ENCODE measurements at places on chromosomes 6 and 20. TPM values are rescaled to one million over a fixed set of nuclear protein-coding genes. Genes with fewer than 3 reads are reported as not detected.

MATN4 gene
- total RNA-seq: not detected

NINL gene
- total RNA-seq: 41.2 TPM

COL11A2 gene
- 4.2 TPM for total RNA-seq

WFDC10B gene
- total RNA-seq: not detected

OOEP gene
- not detected for total RNA-seq

ARMH2 gene
- not detected for total RNA-seq

NKAPL gene
- total RNA-seq: not detected

BTN1A1 gene
- not detected for total RNA-seq

GPR63 gene
- 6.0 TPM for total RNA-seq

SLCO4A1 gene
- total RNA-seq: 7.0 TPM

SLC22A23 gene
- total RNA-seq: 12.5 TPM

SCP2D1 gene
- total RNA-seq: not detected

RGS17 gene
- 4.7 TPM for total RNA-seq

THBS2 gene
- 1.3 TPM for total RNA-seq

TP53TG5 gene
- not detected for total RNA-seq

TNFRSF6B gene
- not detected for total RNA-seq

FILIP1 gene
- 0.79 TPM for total RNA-seq

BFSP1 gene
- 3.9 TPM for total RNA-seq

GLP1R gene
- total RNA-seq: 0.89 TPM

SLC4A11 gene
- total RNA-seq: 0.55 TPM

C2 gene
- 1.2 TPM for total RNA-seq

EPHA7 gene
- 35.8 TPM for total RNA-seq

CD83 gene
- 7.1 TPM for total RNA-seq

PCSK2 gene
- 1.7 TPM for total RNA-seq

OR12D3 gene
- total RNA-seq: not detected

GGTLC1 gene
- not detected for total RNA-seq

ADTRP gene
- total RNA-seq: not detected

TREML2 gene
- total RNA-seq: not detected

HLA-DMB gene
- total RNA-seq: 0.59 TPM

GABBR1 gene
- 79.7 TPM for total RNA-seq

ATP6V1G2 gene
- 3.3 TPM for total RNA-seq

MOXD1 gene
- total RNA-seq: 83.6 TPM

ENPP3 gene
- total RNA-seq: 0.14 TPM

PAX1 gene
- not detected for total RNA-seq

HMGCLL1 gene
- total RNA-seq: 0.73 TPM

CNBD2 gene
- total RNA-seq: 5.6 TPM

CLDN20 gene
- total RNA-seq: not detected

PROKR2 gene
- total RNA-seq: not detected

IBTK gene
- 26.5 TPM for total RNA-seq

SIRPB1 gene
- 0.77 TPM for total RNA-seq

RNF144B gene
- total RNA-seq: 0.59 TPM

LY6G6C gene
- 1.2 TPM for total RNA-seq

SLC22A16 gene
- total RNA-seq: not detected

BPIFB4 gene
- total RNA-seq: not detected

SLC22A7 gene
- 0.37 TPM for total RNA-seq

SUMO4 gene
- 1.8 TPM for total RNA-seq

TAP2 gene
- 18.2 TPM for total RNA-seq

GRM1 gene
- 0.63 TPM for total RNA-seq

BANF2 gene
- total RNA-seq: not detected

RAD21L1 gene
- not detected for total RNA-seq

NRSN1 gene
- 0.54 TPM for total RNA-seq

SERINC1 gene
- total RNA-seq: 51.3 TPM

HLA-DOA gene
- total RNA-seq: 1.7 TPM

All from neural crest cell (in vitro differentiated cells).